ENCODE measurements at places on chromosomes 1 and 21.

- no peak for ATAC-seq
Observed at GRCh38 chr1:154847891-154848290, 22.2 kb downstream of the KCNN3 start.

DNA sequence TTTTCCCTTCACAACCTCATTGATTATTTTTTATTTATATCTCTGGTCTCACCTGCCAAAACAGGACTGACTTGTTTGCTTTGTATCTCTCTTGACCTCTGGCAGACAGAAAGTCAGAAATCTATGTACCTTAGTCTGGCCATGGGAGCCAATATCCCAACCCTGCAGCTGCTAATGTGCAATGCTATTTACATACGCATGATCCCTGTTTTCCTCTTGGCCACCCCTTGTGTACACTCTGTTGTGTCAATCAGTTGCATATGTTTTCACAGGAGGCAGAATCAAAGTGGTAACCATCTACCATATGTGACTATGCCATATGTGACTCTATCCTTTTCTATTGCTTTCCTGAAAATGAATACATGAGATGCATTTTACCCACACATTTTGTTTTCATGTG lies 688.8 kb downstream of the PLA2G4A start:
- ATAC-seq, result no peak

DNA sequence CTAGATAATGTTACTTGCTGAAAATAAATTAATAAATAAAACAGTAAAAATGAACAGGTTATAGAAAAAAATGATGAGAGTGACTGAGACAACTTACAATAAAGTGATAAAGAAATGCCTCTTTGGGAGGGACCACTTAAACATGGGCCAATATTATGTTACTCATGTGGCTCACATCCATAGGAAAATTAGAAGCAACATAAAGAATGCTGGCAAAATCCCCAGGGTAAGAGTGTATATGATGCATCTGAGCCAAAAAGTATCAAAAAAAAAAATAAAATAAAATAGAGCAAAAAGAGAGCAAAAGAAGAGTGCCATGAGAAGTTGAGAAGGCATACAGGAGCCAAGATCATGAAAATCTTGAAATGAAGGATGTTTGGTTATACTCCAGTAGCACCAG lies 818.0 kb downstream of the LTN1 start:
- ATAC-seq, result no peak

- ATAC-seq, result no peak
Observed at GRCh38 chr1:223052931-223053330, 90.1 kb downstream of the TLR5 start.

DNA sequence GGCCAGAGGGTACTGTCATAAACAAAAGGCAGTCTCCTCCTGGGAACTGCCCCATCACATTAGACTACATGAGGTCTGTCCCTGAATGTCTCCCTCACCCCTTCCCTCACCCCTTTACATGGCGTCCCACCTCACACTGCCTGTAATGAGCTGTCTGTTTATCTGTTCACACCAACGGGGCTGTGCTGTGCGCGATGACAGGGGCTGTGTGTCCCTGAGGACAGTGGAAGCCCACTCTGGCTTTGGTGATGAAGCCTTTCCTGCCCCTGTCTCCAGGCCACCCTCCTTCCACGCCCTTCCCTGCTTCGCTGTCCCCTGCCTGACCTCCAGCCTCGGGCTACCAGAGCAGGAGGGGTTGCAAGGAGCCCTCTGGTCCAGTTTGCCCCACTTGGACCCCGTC lies 22.7 kb downstream of the RHBG start:
- no peak for ATAC-seq

DNA sequence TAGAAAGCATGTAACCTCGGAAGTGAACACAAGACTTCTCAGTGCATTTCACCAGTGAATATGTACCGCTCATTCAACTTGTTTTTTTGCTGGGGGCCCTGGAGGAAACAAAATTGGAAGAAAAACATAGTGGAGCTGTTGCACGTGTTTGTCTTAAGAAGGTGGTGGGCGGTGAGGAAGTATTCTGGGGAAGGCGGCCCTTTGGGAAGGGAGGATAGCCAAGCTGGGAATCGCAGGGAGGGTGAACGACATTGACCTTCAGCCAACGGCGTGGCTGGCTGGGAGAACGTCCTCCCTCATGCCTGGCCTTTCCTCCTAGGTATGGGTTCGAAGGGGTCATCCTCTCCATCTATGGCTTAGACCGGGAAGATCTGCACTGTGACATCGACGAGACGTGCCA lies 19.4 kb downstream of the TFF3 start:
- no peak for ATAC-seq
